ENCODE measurements at places on chromosomes 4 and X.

DNA sequence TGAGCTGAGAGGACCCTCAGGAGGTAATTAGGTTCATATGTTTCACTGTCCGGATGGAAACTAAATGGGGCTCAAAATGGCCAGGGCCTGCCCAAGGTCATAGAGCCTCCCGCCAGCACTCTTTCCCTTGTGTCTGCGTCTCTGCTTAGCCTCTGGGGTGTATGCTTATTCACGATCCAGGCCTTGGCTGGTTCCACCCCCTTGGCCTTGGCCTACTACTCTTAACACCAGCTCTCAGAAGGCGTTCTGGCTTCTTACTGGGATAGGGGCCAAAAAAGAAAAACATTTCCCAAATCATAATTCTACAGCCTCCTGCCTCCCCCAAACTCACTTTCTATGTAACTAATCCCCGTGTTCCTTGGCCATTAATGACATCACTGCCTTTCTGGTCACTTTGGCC is 68.8 kb downstream of the RTL5 start:
- DNase-seq: no peak

DNA sequence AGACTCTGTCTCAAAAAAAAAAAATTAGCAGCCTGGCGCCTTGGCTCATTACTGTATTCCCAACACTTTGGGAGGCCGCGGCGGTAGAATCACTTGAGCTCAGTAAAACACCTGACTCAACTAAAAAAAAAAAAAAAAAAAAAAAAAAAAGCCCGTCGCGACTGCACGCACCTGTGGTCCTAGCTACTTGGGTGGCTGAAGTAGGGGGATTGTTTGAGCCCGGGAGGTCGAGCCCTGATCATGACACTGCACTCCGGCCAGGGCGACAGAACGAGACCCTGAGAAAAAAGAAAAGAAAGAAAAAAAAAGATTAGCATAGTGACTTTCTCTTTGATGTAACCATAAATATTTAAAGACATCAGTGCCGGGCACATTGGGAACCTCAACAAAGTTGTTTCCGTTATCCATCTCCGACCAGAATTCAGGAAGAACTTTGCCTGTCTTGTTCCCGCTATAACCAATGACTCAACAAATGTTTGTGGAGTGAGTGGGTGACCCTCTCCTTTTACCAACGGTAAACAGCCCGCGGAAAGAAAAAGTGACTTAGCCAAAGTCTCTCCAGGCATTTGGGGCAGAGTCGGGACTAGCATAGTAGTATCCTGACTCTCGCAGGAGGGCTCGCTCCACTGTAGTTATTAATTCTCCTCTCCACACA is 553 bp upstream of the MED28 start:
- DNase-seq: no peak

- no peak for DNase-seq
These were observed 22.4 kb upstream of the ADH4 start for GRCh38 chr4:99166544-99166943.

GRCh38 chr4:33111117-33111516 is 2390.9 kb downstream of the PCDH7 start:
- no peak for DNase-seq

- no peak for DNase-seq
These were observed 488.2 kb downstream of the GRID2 start for GRCh38 chr4:92791871-92792440.

- no peak for DNase-seq
These were observed 93.8 kb downstream of the APBB2 start for GRCh38 chr4:41120297-41121217.

- DNase-seq: no peak
These were observed 69.3 kb downstream of the NYX start for GRCh38 chrX:41516456-41516855.

DNA sequence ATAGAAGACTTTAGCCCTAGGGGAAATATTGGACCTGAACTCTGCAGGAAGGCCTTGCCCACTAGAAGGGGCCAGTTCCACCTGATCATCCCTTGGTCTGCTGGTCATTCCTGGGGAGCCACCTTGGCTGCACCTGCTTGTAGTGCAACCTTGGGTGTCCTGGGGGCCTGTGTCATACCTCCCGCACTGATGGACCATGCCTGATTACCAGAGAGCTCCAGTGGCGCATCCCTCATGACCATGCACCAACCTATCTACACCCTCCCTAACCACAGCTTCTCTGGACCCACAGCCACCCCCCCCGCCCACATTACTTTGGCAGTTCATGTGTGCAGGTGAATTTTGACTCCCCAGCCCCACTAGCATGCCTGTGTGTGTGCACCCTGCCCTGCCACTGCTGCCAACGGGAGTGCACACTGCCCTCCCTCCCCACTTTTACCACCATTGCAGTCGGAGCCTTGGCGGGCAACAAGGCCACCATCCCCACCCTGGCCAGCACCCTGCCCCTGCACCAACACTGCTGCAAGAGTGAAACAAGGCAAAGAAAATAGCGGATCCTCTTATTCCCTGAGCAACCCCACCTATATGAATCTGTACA is 208.1 kb downstream of the FAM47B start:
- DNase-seq: no peak

- no peak for DNase-seq
These were observed 66.9 kb downstream of the GALNTL6 start for GRCh38 chr4:171880136-171880535.

- peak; percentile 33 for DNase-seq
These were observed 61.3 kb upstream of the TXK start for GRCh38 chr4:48195374-48195773.
